ENCODE measurements at places on chromosomes 7 and 10.

DNA sequence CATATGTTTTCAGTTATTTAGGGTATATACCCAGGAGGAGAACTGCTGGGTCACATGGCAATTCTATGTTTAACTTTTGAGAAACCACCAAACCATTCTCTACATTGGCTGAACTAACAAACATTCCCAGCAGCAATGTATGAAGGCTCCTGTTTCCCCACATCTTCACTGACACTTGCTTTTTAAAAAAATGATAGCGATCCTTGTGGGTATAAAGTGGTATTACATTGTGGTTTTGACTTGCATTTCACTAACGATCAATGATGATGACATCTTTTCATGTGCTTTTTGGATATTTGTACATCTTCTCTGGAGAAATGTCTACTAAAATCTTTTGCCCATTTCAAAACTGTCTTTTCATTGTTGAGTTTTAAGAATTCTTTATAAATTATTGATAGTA lies 51.2 kb upstream of the ANAPC16 start:
- DNase-seq = no peak

DNA sequence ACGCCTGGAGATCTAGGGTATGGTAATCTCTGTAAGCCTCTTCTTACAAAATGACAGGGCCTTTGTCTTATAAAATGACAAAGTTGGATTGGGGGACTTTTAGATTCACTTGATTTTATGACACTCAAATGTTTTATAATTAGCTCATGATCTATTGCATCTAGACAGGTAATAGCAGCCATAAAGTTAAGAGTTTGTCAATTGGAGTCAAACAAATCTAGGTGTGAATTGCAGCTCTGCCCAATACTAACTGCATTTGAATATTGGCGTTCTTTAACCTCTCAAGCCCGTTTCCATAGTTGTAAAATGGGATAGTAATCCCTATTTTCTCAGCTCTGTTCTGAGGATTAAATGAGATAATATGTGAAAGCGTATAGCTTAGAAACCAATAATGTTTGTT lies 14.1 kb upstream of the MRC1 start:
- no peak for DNase-seq

DNA sequence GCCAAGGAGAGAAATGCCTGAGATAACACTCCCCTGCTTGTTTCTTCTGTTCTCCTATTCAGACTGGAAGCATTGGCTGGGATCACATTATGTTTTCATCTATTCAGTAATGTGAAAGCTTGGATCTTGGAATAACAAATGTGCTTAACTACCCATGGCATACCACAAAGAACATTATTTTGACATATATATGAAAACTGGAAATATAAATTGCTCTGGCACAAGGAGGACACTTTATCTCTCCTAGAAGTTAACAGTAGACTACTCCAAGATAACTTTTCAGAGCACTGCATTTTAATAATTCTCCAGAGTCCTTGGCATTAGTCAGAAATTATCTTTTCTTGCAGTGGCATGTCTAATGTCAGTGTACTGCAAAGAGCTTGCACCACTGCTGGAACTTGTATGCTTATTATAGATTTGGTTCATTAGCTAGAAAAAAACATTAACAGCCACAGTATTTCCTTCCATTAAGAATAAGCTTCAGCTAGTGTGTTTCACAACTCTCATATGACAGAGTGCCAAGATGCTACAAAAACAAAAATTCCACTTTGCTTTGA lies 169.3 kb upstream of the LRRN3 start:
- no peak for DNase-seq

GRCh38 chr7:17502213-17503060 lies 204.0 kb downstream of the AHR start:
- DNase-seq = no peak

DNA sequence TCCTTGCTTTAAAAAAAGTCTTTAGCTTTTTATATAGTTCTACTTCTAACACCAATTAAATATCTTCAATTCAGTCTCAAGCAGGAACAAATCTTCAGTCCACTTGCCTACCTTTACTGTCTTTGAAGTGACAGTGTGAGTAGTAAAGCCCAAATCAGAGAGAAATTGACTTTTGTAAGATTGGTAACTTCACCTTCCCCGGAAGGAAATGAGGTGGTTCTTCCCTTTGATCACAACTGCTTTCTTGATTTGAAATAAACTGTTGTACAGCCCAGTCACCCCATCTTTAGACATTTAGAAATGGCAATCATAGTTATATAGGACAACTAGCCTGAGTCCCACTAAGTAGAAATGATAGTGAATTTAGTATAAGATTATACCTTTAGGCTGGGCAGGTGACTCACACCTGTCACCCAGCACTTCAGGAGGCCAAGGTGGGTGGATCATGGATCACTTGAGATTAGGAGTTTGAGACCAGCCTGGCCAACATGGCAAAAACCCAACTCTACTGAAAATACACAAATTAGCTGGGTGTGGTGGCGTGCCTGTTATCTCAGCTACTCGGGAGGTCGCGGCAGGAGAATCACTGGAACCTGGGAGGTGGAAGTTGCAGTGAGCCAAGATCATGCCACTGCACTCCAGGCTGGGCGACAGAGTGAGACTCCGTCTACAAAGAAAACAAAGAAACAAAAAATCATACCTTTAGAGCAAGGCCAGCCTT lies 4.7 kb downstream of the FAS start:
- no peak for DNase-seq

DNA sequence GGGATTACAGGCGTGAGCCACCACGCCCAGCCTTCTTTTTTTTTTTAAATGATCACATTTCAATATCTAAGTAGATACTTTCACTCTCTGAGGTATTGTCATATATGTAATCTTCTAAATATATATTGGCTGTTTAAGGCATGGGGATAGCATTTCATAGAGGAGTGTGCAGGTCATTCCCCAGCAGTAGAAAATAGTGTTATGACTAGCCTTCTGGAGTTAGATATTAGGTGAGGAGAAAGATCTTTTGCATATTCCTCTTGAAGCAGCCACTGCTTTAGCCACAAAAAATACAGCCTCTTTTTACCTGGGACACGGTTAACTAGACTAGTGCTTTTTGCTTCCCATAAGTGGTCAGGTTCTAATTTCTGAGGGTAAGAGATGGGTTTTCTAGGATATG lies 28.9 kb downstream of the ADD3 start:
- no peak for DNase-seq

DNA sequence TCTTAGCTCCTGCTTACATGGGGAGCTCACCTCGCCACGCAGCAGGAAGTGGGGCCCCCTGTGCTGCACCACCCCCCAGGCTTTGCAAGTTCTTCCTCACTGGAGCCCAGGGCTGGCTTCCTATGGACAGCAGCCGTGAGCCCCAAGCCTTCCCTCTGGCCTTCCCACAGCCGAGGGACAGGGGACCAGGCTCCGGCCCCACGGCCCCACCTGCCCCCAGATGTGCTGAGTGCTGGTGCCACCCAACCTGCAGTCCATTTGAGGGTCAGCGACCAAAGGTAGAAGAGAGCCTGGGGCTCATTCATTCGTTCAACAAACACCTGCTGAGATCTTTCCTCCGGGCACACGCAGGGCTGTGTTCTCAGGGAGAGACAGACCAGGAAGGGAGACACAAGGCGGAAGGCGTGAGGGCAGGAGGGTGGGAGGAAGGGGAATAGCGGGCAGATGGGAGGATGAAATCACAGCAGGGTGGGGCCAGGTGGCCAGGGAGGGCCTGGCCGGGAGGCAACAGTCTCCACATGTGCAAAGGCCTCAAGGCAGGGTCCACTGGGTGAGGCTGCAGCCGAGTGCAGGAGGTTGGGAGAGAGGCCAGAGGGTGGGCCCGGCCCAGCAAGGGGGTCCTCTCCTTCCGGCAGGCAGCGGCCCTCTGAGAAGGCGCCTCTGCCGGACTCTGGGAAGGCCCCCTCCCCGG lies 100.1 kb downstream of the FOXL3 start:
- no peak for DNase-seq

DNA sequence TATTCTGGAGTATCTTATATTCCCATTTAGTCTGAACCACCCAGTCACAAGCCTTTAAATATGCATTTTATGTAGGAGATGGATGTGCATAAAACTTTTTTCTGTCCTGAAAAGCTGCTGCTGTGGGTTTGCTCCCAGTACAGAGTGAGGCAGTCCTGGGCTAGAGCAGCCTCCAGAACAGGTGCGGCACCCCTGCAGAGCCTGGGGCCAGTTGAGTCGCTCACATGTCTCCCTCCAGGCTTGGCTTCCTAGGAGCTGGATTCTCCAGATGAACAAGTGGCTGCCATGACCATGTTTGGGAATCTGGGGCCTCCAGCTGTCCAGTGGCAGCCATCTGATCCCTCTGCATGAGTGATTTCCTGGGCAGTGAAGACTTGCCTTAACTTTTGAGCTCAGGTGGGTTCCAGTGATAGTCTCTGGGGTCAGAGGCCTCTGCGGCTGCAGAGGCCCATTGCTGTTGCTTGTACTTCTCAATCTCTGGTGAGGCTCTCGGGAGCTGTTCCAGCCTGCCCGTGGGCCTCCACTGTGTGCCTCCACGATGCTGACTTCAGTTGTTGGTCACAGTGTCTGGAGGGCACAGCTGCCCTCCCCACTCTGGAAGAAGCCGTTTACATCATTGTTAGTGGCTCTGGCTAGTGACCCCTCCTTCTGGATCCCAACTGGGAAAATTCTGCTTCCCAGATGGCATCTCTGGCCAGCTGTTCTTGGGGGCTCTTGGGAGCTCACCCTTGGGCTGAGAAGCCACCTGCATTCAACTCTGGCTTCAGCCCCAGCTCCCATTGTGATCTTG lies 120.4 kb downstream of the EMX2 start:
- no peak for DNase-seq

DNA sequence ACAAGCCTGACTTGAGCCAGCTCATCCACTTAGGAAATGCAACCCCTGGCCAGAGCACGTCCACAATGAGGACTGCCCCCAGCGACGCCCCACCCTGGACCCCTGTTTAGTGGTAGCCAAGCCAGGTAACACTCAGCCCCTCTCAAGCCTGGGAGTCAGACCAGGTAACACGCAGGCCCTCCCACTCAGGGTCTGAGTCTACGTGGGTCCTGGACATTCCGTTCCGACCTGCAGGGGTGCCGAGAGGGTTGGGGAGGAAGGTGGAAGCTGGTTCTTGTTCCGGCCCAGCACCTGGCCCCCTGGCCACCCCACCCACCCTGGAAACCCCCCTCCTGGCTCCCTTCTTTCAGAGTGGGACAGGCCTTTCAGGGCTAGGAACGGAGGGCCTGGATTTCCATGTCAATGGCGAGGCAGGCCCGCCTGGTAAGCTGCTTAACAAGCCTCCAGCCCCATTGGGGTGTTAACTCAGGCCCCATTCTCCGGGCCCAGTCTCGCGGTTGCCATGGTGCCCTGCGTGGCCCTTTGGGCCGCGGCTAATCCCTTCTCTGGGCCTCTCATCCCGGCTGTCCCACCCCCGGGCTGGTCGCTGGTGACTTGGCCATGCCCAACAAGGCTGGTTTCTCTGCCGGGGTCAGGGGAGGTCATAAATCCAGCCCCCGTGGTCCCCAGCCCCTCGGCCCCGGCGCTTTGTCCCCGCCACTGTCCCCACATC lies 19.7 kb upstream of the LFNG start:
- DNase-seq = no peak

DNA sequence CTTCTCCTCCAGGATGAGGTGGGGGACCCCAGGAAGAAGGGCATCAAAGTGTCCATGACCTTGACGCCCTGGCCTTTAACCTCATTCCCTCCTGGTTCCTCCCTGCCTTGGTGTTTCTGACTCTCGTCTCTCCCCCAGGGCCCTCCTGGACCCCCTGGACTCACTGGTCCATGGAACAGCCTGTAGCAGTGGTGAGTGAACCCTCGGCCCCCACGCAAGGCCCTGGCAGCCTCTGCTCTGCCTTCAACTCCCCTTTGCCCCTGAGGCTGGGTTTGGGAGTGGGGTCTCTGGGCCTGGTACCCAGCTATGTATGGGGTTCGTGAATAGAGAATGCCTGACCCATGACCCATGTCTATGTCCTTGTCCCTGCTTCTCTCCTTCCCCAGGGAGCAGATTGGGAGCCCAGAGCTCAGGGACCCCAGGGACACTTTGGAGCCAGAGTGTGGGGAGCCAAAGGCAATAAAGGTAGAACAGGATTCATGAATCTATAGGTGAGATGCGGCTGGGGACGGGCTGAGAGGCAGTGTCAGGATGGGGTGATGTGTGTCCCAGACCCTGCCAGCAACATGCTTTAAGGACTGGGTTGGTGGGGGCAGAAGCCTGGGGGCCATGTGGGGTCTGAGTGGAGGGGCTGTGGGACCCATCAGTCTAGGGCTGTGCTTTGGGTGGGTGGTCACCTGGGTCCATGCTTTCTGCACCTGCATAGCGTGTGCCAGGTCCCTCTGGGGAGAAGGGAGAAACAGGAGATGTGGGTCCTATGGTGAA lies 18.4 kb upstream of the VOPP1 start:
- DNase-seq = no peak

GRCh38 chr10:44864637-44865288 lies 46.4 kb upstream of the TMEM72 start:
- peak; percentile 87 for DNase-seq

DNA sequence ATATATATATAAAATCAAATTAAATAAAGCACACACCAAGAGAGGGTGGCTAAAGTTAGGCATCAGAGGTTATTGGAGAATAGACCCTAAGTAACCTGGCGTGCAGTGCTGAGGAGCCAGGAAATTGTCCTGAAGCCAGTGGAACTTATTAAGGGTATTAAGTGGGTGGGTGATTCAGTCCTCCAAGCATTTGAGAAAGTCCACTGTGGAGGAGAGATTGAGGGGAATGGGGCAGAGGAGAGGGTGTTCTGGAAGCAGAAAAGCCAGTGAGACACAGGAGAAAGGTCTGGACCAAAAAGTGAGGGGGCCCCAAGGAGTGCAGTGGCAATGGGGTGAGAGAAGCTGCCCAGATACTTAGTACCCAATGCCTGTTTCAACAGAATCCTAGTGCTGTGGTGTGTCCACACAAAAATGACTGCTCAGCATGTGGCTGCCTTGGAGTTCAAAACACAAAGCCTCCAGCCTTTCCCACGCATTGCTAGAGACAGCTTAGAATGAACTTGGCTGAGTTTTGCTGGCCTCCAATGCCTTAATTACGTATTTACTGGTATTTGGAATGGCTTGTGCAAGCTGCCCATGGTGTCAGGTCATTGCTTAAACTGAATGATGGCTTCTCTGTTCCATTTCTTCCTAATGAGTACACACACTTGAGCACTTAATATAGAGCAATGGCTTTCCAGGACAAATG lies 44.9 kb upstream of the CHST15 start:
- DNase-seq = no peak

GRCh38 chr7:77455321-77455720 lies 39.2 kb upstream of the GSAP start:
- DNase-seq = no peak

- no peak for DNase-seq
These were observed 82.3 kb upstream of the FZD1 start for GRCh38 chr7:91181949-91182348.

DNA sequence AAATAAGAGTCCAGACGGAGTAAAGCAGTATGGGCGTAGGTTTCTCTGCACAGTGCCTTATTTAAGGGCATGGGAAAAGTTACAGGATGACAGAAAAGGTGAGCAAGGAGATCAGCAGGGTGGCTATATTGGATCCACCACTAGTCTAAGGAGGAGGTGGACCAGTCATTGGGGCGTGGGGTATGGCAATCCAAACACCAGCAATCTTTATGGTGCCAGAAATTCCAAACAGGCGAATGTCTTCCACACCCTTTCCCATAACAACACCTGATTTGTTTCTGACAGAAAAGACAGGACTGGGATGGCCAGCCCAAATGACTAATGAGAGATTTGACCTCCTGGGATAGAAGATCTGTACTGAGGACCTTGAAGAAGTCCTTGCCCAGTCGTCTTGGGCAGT lies 181.8 kb upstream of the MBL2 start:
- DNase-seq = no peak
